Astrocyte (in vitro differentiated cells and primary cell): ENCODE measurements at places on chromosomes 2 and 18. TPM values are rescaled to one million over a fixed set of nuclear protein-coding genes. Genes with fewer than 3 reads are reported as not detected.

The TRABD2A gene
- 2.6 and 3.2 TPM in 2 replicates for total RNA-seq

The PDE1A gene
- 0.32 TPM in 1 of 2 replicates, not detected in the other for total RNA-seq

The SP140 gene
- 14.1 and 18.5 TPM in 2 replicates for total RNA-seq

DNA sequence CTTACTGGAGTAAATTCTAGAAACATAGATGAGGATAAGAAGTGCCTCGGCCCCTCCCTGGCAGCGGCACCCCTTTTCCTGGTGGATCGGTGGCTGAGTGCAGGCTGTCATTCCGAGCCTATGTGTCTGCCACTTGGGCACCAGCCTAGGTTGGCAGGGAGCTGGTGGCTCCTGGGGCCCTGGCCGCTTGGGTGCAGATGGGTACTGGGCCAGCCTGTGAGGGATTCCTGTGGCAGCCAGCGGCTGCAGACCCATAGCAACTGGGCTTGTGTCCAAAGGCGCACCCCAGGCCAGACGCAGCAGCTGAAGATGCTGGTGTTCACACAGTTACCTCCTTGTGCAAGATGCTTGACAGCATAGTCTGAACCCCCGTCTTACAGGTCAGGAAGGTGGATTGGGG is 2.8 kb downstream of the SNORC start:
- DNase-seq: no peak
- no peaks in the 10 kb centered on the region for H3K36me3 ChIP-seq
- H3K27me3 ChIP-seq: no peaks in the 10 kb centered on the region
- H3K27ac ChIP-seq: no peak overlapping the region

- H3K36me3 ChIP-seq: no peaks in the 10 kb centered on the region
- H3K4me3 ChIP-seq: no peak overlapping the region
- no peak overlapping the region for H3K27ac ChIP-seq
- H3K4me1 ChIP-seq: peaks cover 48% of the 10 kb centered on the region
Measured at GRCh38 chr2:109337221-109337620, 208.2 kb downstream of the SH3RF3 start.

GRCh38 chr18:45402485-45403056 is 212.7 kb upstream of the SLC14A2 start:
- H3K27ac ChIP-seq: peak overlapping the region; percentile 39
- H3K27me3 ChIP-seq: no peaks in the 10 kb centered on the region
- H3K4me1 ChIP-seq: peaks cover 3% of the 10 kb centered on the region
- no peaks in the 10 kb centered on the region for H3K36me3 ChIP-seq
- H3K4me3 ChIP-seq: no peak overlapping the region

DNA sequence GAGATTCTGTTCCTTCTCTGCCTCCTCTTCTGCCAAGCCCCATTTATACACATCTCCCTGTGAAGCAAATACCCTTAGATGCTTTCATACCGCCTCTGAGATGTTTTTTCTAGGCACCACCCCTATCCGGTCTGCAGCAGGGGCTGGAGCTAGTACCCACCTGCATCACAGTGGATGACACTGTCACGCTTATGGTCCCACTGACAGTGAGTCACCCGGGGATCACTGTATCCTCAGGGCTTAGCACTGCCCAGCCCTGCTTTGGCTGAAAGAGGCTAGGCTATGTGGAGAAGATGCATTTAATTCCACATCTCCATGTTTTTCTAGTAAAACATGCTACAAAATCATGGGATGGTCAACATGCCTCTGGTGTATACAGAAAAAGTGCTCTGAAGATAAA is 9.9 kb downstream of the FABP1 start:
- no peak overlapping the region for H3K4me3 ChIP-seq
- no peaks in the 10 kb centered on the region for H3K4me1 ChIP-seq
- DNase-seq: no peak

DNA sequence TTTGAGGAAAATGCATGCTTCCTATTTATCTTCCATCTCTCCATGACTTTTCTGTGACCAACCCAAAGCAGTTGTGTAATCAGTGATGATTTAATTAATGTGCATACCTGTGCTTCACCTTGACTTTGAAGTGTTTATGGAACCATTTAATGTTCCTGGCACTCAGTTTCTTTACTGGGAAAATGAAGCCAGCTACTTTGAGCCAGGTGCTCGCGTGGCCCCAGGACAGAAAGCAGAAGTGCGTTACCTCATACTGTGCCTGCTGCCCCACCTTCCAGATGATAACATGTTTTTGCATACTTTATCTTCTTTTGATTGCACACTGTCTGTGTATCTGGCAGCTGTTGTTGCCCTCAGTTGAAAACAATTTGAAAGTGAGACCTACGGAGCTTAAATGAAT is 61.3 kb downstream of the PMAIP1 start:
- no peak for DNase-seq
- peaks cover 2% of the 10 kb centered on the region for H3K27me3 ChIP-seq
- H3K4me3 ChIP-seq: no peak overlapping the region
- H3K27ac ChIP-seq: no peak overlapping the region
- H3K36me3 ChIP-seq: no peaks in the 10 kb centered on the region
- peaks cover 6% of the 10 kb centered on the region for H3K4me1 ChIP-seq
